ENCODE measurements at places on chromosomes 16 and 17. TPM values are rescaled to one million over a fixed set of nuclear protein-coding genes. Genes with fewer than 3 reads are reported as not detected.
A peak's percentile ranks its signal among the peaks of the same experiment; 100 is the strongest.

GRCh38 chr16:20306401-20306800 lies 20.9 kb downstream of the GP2 start:
- H3K4me1 ChIP-seq: no peaks in the 10 kb centered on the region
- H3K4me3 ChIP-seq: no peak overlapping the region
- H3K27ac ChIP-seq: no peak overlapping the region
- H3K36me3 ChIP-seq: no peaks in the 10 kb centered on the region
- no peaks in the 10 kb centered on the region for H3K27me3 ChIP-seq

Gene ACE
- total RNA-seq: 9.6 TPM

- H3K36me3 ChIP-seq: no peaks in the 10 kb centered on the region
- DNase-seq: no peak
- H3K27ac ChIP-seq: no peak overlapping the region
- H3K27me3 ChIP-seq: no peaks in the 10 kb centered on the region
- no peak overlapping the region for H3K4me3 ChIP-seq
These were observed 571.6 kb downstream of the HS3ST4 start for GRCh38 chr16:26263406-26263805.

DNA sequence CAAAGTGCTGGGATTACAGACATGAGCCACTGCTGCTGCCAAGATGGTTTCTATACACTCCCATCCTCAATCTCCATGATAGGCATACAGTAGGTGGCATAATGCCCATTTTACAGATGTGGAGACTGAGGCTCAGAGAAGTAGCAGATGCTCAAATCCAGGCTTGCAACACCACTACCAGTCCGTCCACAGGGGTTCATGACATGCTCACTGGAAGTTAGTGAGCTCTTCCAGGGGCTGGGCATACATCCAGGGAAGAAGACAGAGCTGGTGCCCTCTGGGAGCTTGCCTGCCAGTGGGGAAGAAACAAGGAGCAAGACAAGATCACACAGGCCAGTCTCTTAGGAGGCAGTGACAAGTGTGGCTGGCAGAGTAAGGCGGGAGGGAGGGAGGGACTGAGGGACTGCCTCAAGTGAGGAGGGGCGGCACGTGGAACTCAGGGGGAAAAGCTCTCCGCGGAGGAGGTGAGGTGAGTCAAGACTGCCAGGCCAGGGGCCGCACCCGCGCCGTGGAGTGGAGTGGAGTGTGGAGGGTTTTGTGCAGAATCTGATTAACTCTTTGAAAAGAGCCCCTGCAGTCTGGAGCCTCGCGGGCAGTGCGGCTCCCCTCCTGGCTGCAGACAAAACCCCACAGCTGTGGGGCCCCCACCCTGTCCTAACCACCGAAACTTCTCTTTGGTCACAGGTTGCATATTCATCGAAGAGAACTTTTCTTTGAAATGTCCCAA lies 27.9 kb downstream of the SREBF1 start:
- H3K36me3 ChIP-seq: peaks cover 28% of the 10 kb centered on the region
- peak overlapping the region; percentile 91 for H3K27ac ChIP-seq
- DNase-seq: no peak
- peaks cover 48% of the 10 kb centered on the region for H3K4me1 ChIP-seq
- no peaks in the 10 kb centered on the region for H3K27me3 ChIP-seq

Gene GRN
- total RNA-seq: 268 TPM

DNA sequence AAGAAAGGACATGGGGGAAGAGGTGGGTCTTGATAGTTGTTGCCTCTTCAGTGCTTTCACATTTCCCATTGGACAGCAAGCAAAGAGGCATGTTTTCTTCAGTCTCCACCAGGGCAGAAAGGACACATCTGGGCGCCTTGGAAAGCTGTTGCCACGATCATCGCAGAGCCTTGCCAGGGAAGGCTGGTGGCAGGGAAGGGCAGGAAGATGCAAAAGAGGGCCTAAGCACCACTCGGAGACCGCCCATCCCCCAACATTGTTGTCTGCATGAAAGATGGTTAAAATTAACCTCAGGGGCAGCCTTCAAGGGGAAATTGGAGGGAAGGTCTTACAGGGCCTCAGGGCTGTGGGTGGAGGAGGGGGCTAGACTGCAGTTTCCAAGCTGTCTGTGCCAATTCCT lies 114.2 kb downstream of the SOX9 start:
- H3K27ac ChIP-seq: no peak overlapping the region
- no peaks in the 10 kb centered on the region for H3K36me3 ChIP-seq

Gene SSTR5
- 0.98 TPM for total RNA-seq

DNA sequence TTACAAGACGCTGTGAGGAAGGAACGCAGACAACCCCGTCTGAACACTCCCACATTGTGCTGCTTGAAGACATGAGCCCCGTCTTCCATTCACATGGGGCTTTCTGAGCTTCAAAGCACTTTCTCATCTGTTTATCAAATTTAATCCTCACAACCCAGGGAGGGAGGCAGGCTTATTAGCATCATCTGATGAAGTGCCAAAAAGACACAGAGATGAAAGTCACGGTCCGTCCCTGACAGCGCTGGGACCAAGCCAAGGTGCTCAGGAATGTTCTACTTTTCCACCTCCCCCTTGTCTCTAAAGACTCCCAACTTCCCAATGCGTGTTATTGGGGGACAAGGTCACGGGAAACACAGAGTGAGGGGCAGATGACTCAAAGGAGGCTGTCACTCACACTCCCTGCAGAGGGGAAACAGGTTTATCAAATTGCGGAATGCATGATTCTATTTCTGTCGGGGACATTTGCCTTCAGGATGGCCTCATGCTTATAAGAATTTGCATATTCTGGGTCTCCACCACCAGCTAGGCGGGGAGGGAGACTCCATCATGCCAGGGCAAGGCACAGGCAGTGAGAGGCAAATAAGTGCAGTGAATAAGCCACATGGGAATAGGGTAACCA lies 10.7 kb downstream of the XYLT1 start:
- H3K36me3 ChIP-seq: no peaks in the 10 kb centered on the region
- peak overlapping the region; percentile 52 for H3K27ac ChIP-seq
- no peak overlapping the region for H3K4me3 ChIP-seq
- peaks cover 30% of the 10 kb centered on the region for H3K4me1 ChIP-seq
- no peaks in the 10 kb centered on the region for H3K27me3 ChIP-seq

GRCh38 chr17:2849327-2849670 lies 53.1 kb downstream of the RAP1GAP2 start:
- no peaks in the 10 kb centered on the region for H3K36me3 ChIP-seq
- no peaks in the 10 kb centered on the region for H3K27me3 ChIP-seq
- H3K27ac ChIP-seq: no peak overlapping the region
- no peak overlapping the region for H3K4me3 ChIP-seq
- H3K4me1 ChIP-seq: peaks cover 17% of the 10 kb centered on the region

GRCh38 chr16:11435576-11435975 lies 90.3 kb downstream of the RMI2 start:
- no peak overlapping the region for H3K27ac ChIP-seq
- no peaks in the 10 kb centered on the region for H3K4me1 ChIP-seq
- H3K27me3 ChIP-seq: no peaks in the 10 kb centered on the region
- no peaks in the 10 kb centered on the region for H3K36me3 ChIP-seq
- no peak overlapping the region for H3K4me3 ChIP-seq

GRCh38 chr16:89918453-89919347 lies at the start of gene MC1R:
MC1R (plus strand) TSS chr16:89918862; CDS start chr16:89919259, 397 bp downstream.
- no peaks in the 10 kb centered on the region for H3K36me3 ChIP-seq
- H3K4me3 ChIP-seq: peak within 1 kb of the TSS; percentile 43

GRCh38 chr17:1541367-1541904 lies 21.2 kb downstream of the PITPNA start:
- H3K27me3 ChIP-seq: no peaks in the 10 kb centered on the region
- H3K36me3 ChIP-seq: peaks cover 10% of the 10 kb centered on the region
- DNase-seq: no peak

GRCh38 chr17:59392973-59393679 lies 61.7 kb downstream of the YPEL2 start:
- DNase-seq: no peak
- no peak overlapping the region for H3K27ac ChIP-seq
- no peaks in the 10 kb centered on the region for H3K27me3 ChIP-seq
- peaks cover 8% of the 10 kb centered on the region for H3K4me1 ChIP-seq
- H3K36me3 ChIP-seq: peaks cover 33% of the 10 kb centered on the region
- H3K4me3 ChIP-seq: no peak overlapping the region

DNA sequence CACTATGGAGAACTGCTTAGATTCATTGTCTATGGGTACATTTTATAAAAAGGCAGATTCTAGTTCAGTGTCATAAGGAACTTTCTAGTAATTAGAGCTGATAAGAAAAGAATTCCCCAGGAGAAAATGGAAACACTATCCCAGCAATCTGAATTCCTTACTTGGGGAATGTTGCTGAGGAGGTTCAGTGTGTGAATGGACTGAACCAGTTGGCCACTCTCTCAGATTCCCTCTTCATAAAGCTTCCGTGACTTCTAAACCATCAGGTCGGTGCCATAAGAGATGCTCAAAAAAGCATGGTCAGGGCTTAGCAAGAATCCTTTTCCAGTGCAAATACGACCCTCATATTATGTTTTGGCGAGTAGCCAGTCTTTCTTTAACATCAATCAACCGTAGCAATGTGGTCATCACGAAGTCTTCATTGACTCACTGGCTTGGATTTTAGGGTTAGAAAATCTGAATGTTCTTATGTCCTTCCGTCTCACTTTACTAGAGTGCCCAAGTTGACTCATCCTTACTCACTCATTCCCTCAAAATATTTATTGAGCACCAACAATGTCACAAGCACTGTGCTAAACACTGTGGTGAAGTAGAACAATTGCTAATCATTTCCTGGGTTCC lies 102.7 kb upstream of the HLF start:
- H3K27me3 ChIP-seq: no peaks in the 10 kb centered on the region
- H3K27ac ChIP-seq: no peak overlapping the region
- no peak for DNase-seq
- H3K4me1 ChIP-seq: no peaks in the 10 kb centered on the region
- H3K4me3 ChIP-seq: no peak overlapping the region
- H3K36me3 ChIP-seq: no peaks in the 10 kb centered on the region

Gene ITGB3
- total RNA-seq: 6.1 TPM

Gene RNU2-1
- total RNA-seq: not detected

- no peak overlapping the region for H3K4me3 ChIP-seq
- no peaks in the 10 kb centered on the region for H3K27me3 ChIP-seq
- H3K4me1 ChIP-seq: peaks cover 89% of the 10 kb centered on the region
- H3K36me3 ChIP-seq: no peaks in the 10 kb centered on the region
- peak overlapping the region; percentile 97 for H3K27ac ChIP-seq
These were observed 10.7 kb downstream of the COL1A1 start for GRCh38 chr17:50190603-50191358.

Gene CPHXL
- not detected for total RNA-seq

Gene TNFRSF13B
- not detected for total RNA-seq

- no peaks in the 10 kb centered on the region for H3K4me1 ChIP-seq
- H3K27me3 ChIP-seq: no peaks in the 10 kb centered on the region
- DNase-seq: no peak
- no peak overlapping the region for H3K27ac ChIP-seq
- no peak overlapping the region for H3K4me3 ChIP-seq
These were observed 557 bp downstream of the KCNG4 start for GRCh38 chr16:84239141-84239769.
